Activated CD8-positive, alpha-beta memory T cell treated with anti-CD3 and anti-CD28 coated beads, Interleukin-2, amount 50 U/mL, for 48 hours (primary cell): ENCODE measurements at places on chromosomes 16 and 17.

GRCh38 chr16:50859628-50860360, 117.9 kb downstream of the CYLD start:
- DNase-seq = no peak

- no peak for DNase-seq
Measured at GRCh38 chr16:11706180-11706742, 36.4 kb downstream of the TXNDC11 start.

DNA sequence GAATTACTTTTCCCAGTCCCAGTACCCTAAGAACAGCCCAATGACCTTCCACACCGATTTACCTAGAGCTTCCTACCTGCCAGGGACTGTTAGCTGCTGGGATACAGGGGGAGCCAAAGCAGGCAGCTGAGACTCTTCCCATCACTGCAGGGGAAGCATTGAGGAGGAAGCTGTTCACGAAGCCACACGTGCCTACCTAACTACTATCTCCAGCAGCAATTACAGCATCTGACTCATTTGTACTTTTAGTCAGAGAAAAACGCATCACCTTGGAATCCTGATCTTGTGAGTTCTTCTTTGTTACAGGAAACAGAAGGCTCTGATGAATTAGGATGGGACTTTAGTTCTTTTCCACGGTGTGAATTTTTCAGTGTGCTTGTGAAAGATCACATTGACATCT, 113.7 kb upstream of the DHX40 start:
- DNase-seq = no peak

- DNase-seq = no peak
Measured at GRCh38 chr17:41784207-41784744, 2.2 kb downstream of the JUP start.
